CD8-positive, alpha-beta memory T cell (primary cell): ENCODE measurements at places on chromosomes 6 and 20. TPM values are rescaled to one million over a fixed set of nuclear protein-coding genes. Genes with fewer than 3 reads are reported as not detected.

The OARD1 gene
- polyA plus RNA-seq = 51.1 TPM

DNA sequence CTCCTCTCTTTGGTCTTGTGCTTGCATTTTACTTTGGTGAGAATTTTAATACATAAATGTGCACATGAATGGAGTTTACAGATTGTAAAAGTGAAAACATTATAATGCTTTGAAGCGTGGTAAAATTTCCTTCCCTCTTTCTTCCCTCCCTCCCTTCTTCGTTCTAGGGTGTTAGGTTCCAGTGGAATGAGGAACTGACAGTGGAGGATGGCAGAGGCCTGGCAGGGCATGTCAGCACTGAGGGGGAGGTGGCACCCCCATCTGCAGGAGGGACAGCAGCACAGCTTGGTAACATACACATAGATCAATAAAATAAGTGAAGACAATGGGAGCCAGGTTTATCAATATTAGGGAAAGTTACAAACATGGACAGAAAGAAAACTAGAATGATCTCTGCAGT, 47.5 kb downstream of the RNASET2 start:
- no peaks in the 10 kb centered on the region for H3K27me3 ChIP-seq
- no peak for DNase-seq
- peaks cover 12% of the 10 kb centered on the region for H3K4me1 ChIP-seq
- H3K27ac ChIP-seq = no peak overlapping the region
- H3K36me3 ChIP-seq = no peaks in the 10 kb centered on the region

- H3K36me3 ChIP-seq = no peaks in the 10 kb centered on the region
- DNase-seq = peak; percentile 5
- peaks cover 12% of the 10 kb centered on the region for H3K4me1 ChIP-seq
- no peak overlapping the region for H3K4me3 ChIP-seq
Observed at GRCh38 chr20:52047811-52048764, 143.5 kb downstream of the ZFP64 start.

- DNase-seq = no peak
- no peak overlapping the region for H3K27ac ChIP-seq
- no peaks in the 10 kb centered on the region for H3K27me3 ChIP-seq
Observed at GRCh38 chr6:125597411-125598253, 151.8 kb upstream of the HEY2 start.

DNA sequence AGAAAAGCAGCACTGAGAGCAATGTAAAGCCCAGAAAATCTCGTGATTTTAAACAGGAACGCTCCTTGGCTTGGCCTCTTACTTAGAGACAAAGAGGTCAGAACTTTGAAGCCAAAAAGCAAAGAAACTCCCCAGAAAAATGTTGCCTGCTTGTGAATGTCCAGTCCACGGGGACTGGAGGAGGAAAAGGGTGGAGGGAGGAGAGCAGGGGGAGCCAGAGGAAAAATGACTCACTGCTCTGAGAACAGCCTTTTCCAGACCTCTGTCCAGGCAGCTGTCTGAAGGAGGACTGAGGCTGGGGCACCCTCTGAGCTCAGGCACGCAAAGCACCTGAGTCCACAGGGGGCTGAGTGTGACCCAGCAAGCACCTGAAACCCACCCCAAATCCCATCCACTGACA, 64.7 kb downstream of the TRAM2 start:
- no peak overlapping the region for H3K4me3 ChIP-seq
- H3K27me3 ChIP-seq = no peaks in the 10 kb centered on the region
- H3K36me3 ChIP-seq = peaks cover 15% of the 10 kb centered on the region
- peak overlapping the region; percentile 44 for H3K27ac ChIP-seq

DNA sequence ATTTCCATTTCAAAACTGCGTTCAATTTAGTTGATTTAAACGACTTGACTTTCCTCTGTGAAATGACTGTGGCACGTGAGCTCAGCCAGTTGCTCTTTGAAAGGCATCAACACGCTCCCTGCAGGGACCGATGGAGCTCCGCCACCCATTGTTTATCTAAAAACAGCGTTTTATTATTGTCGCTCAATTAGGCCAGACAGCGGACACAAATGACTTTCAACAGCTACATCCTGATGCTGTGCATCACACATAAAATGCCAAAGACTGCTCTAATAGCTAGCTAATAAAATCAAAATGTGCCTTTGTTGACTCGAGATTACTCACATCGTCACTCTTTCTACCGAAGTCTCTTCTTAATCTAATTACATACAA, 332.5 kb downstream of the CD83 start:
- no peaks in the 10 kb centered on the region for H3K36me3 ChIP-seq
- H3K4me1 ChIP-seq = peaks cover 42% of the 10 kb centered on the region
- no peaks in the 10 kb centered on the region for H3K27me3 ChIP-seq
- DNase-seq = no peak
- H3K4me3 ChIP-seq = no peak overlapping the region
- no peak overlapping the region for H3K27ac ChIP-seq

DNA sequence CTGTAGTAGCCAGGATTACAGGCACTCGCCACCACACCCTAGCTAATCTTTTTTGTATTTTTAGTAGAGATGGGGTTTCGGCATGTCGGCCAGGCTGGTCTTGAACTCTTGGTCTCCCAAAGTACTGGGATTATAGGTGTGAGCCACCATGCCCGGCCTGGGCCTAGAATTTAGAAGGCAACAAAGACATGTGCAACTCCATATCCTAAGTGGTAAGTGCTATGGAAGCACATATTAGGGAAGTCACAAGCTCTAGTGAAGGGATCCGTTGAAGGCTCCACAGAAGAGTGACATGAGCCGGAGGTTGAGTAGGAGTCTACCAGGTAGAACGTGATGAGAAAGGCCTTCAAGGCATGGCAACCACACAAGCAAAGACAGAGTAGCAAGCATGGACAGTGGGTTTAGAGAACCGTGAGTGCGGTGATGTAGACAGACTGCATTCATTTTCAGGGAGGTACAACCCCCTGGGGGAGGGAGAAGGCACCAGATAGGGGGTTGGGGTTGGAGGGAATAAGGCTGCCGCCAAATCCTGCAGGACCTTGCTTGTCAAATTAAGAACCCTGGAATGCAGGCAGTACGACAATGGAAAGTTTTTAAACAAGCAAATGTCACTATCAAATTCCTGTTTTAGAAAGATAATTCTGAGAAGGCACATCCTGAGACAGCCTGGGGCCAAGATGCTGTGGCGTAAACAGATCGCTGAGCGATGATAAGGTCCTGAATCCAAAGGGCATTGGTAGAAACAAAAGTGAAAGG, 50.2 kb downstream of the ARHGAP18 start:
- no peaks in the 10 kb centered on the region for H3K27me3 ChIP-seq
- H3K27ac ChIP-seq = peak overlapping the region; percentile 64
- H3K36me3 ChIP-seq = no peaks in the 10 kb centered on the region
- H3K4me1 ChIP-seq = peaks cover 3% of the 10 kb centered on the region
- no peak for DNase-seq

DNA sequence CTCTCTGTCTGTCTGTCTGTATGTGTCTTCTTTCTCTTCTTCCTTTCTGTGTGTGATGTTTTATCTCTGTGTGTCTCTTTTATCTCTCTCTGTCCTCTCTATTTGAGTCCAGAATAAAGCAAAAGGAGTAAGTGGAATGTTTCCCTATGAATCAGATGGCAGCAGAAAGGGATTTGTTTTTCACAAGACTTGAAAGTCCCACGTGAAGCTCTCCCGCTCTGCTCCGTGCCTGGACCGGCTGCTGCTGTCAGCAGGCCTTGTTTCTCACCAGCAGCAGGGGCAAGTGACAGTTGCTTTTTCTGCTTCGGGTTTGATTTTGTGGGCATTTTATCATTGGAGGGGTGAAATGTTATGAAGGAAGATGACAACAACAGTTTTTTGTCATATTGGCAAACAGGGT, 212.7 kb downstream of the PACRG start:
- H3K36me3 ChIP-seq = no peaks in the 10 kb centered on the region
- H3K27ac ChIP-seq = no peak overlapping the region
- H3K4me3 ChIP-seq = no peak overlapping the region
- H3K4me1 ChIP-seq = no peaks in the 10 kb centered on the region
- DNase-seq = no peak

DNA sequence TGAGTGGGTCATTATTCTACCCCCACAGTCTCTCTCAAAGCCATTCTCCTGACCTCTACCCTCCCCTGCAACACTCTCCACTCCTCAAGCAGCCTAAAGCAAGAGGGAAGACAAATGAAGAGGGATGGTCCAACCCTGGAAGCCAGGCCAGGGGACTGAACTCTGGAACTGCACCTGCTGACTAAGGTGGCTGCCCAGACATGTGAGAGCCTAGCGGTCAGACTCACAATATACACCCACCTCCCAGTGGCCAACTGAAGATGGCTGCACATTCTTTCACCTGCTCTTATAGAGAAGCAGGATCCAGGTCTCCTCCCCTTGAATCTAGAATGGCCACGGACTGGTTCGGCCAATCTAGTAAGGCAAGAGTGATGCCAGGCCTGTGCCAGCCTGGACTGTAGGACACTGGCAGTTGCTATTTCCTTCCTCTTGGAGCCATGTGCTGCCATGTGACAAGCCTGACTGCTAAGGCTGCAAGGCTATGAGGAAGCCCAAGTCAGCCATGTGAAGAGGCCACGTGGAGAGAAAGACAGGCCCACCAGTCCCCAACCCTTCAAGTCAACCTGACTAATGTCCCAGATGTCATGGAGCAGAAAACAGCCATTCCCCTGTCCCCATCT, 31.8 kb downstream of the ACSS1 start:
- DNase-seq = no peak
- H3K27me3 ChIP-seq = no peaks in the 10 kb centered on the region
- no peak overlapping the region for H3K4me3 ChIP-seq

GRCh38 chr6:157635388-157636244, 187.4 kb upstream of the SNX9 start:
- DNase-seq = no peak
- no peak overlapping the region for H3K4me3 ChIP-seq
- no peaks in the 10 kb centered on the region for H3K27me3 ChIP-seq
- H3K36me3 ChIP-seq = no peaks in the 10 kb centered on the region
- no peak overlapping the region for H3K27ac ChIP-seq

The PXMP4 gene
- 23.6 TPM for polyA plus RNA-seq

DNA sequence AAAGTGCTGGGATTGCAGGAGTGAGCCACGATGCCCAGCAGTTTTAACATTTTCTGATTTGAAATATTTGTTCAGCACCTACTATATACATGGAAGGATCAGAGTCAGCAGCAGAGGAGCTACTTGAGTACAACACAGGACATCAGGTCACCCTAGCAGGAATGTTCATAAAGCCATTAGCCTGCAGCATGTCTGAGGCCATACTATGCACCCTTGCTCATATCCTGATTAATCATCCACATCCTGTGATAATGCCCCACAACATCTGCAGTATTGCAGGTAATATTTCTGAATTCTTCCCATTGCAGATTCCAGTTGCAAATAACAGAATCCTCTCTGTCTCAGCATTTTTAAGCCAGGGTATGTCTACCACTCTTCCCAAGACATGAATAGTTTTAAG, 171.0 kb upstream of the PRND start:
- no peaks in the 10 kb centered on the region for H3K36me3 ChIP-seq
- no peaks in the 10 kb centered on the region for H3K27me3 ChIP-seq

The BCAS4 gene
- 29.3 TPM for polyA plus RNA-seq

The CDSN gene
- polyA plus RNA-seq = not detected

DNA sequence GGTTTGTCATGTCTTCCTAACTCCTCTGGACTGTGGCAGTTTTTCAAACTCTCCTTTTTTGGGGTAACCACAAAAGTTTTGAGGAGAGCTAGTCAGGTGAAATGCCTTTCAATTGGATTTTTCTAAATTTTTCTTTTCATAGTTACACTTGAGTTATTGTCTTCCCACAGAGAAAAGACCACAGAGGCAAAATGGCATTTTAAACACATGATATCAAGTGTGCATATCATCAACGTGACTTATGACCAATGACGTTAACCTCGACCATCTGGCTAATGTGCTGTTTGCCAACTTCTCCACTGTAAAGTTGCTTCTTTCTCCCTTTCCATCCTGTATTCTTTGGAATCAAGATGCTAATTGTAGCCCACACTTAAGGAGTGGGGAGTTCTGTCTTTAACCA, 41.3 kb upstream of the SNAP25 start:
- no peak for DNase-seq
- no peak overlapping the region for H3K27ac ChIP-seq
- no peak overlapping the region for H3K4me3 ChIP-seq
- peaks cover 3% of the 10 kb centered on the region for H3K4me1 ChIP-seq
- peaks cover 4% of the 10 kb centered on the region for H3K27me3 ChIP-seq

- DNase-seq = no peak
- H3K4me3 ChIP-seq = no peak overlapping the region
- no peaks in the 10 kb centered on the region for H3K36me3 ChIP-seq
- peaks cover 8% of the 10 kb centered on the region for H3K4me1 ChIP-seq
- H3K27ac ChIP-seq = no peak overlapping the region
Observed at GRCh38 chr6:106972500-106972899, 2.0 kb downstream of the CD24 start.

DNA sequence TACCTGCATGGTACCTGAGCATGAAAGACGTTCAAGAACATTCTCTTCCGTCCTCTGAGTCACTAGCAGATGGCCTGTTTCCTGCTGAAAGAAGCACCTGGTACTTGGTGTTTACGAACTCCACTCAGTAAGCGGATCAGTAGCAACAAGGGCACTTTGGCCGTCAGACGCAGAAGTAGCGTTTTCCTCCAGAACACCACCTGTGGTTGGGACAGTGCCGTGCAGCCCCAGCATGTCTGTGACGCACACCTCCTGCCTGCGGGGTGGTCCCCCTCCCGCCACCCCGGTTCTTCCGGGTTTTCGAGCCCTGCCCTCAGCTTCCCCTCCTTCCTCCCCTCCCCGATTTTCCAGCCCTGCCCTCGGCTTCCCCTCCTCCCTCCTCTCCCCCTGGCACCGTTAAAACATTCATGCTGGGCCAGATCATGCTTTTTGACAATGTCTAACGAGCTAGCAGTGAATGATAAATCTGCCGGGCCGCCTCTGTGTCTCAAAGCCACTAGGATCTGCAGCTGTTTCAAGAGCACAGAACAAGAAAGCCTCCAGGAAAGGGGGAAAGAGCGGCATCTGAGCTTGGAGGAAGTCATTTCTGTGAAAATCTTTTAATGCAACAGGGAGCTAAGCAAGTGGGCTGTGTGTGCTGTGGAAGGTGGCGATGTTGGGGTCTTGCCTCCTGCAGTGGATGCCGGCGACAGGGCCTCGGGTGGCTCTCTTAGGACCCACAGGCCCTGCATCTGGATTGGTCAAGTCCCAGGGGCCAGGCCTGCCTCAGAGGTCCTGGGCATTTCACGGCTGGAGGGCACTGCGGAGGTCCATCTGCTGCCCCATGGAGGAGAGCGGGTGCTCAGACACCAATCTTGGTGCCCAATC, 207.9 kb downstream of the ERMARD start:
- H3K36me3 ChIP-seq = no peaks in the 10 kb centered on the region
- no peak overlapping the region for H3K27ac ChIP-seq
- H3K4me1 ChIP-seq = peaks cover 7% of the 10 kb centered on the region
- peaks cover 11% of the 10 kb centered on the region for H3K27me3 ChIP-seq

GRCh38 chr6:166456395-166457156, 73.8 kb upstream of the MPC1 start:
- no peaks in the 10 kb centered on the region for H3K4me1 ChIP-seq
- no peak overlapping the region for H3K27ac ChIP-seq
- H3K27me3 ChIP-seq = no peaks in the 10 kb centered on the region
- H3K36me3 ChIP-seq = no peaks in the 10 kb centered on the region

- no peaks in the 10 kb centered on the region for H3K4me1 ChIP-seq
- no peaks in the 10 kb centered on the region for H3K36me3 ChIP-seq
- no peak for DNase-seq
- no peaks in the 10 kb centered on the region for H3K27me3 ChIP-seq
- peak overlapping the region; percentile 31 for H3K4me3 ChIP-seq
- no peak overlapping the region for H3K27ac ChIP-seq
Observed at GRCh38 chr6:43093436-43094289, 17.5 kb downstream of the PTK7 start.
